ENCODE measurements at places on chromosomes 2 and 18.

- no peak for DNase-seq
Measured at GRCh38 chr2:148794558-148794957, 80.5 kb upstream of the KIF5C start.

- DNase-seq: no peak
Measured at GRCh38 chr2:25378731-25379490, 37.2 kb upstream of the DNMT3A start.

DNA sequence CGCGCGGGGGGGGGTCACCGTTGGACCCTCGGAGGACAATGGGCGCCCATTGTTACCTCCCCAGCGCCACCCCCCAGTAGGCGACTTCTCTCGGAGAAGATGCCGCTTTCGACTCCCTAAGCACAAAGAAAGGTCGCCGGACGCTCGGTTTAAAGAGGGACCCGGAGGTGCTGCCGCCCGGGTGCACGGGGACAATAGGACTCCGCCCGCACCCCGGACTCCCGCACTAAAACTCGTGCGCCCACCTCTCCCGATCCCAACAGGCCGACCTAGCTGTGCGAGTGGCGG, 318 bp upstream of the CDC42EP3 start:
- DNase-seq: no peak

- DNase-seq: no peak
Measured at GRCh38 chr18:5284808-5285207, 10.7 kb downstream of the ZBTB14 start.

GRCh38 chr2:236823963-236824362, 254.3 kb downstream of the ACKR3 start:
- no peak for DNase-seq

GRCh38 chr18:5984245-5984644, 88.9 kb upstream of the TMEM200C start:
- DNase-seq: no peak

DNA sequence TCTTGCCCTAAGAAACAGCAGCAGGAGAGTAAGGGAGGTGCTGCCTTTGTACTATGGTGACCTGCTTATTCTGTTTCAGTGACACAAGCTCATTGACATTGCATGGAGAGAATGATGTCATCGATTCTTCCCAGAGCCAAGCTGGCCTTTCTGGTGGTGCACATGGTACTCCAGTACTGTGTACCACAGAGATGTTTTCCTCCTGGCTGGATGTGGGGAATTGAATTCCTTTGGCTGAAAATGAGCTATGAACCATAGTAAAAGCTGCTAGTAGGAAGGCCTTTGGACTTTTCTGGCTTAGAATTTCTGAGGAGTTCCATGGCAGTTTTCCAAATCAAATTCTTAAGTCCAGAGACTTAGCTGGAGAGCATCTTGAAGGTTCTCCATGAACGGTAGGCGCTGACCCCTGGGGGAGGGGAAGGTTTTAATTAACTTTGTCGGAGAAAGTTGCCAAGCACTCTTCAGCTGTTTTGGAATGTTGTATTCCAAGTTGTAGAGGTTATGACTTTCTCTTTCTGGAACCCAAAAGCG, 17.1 kb upstream of the B3GNT2 start:
- DNase-seq: peak; percentile 22

DNA sequence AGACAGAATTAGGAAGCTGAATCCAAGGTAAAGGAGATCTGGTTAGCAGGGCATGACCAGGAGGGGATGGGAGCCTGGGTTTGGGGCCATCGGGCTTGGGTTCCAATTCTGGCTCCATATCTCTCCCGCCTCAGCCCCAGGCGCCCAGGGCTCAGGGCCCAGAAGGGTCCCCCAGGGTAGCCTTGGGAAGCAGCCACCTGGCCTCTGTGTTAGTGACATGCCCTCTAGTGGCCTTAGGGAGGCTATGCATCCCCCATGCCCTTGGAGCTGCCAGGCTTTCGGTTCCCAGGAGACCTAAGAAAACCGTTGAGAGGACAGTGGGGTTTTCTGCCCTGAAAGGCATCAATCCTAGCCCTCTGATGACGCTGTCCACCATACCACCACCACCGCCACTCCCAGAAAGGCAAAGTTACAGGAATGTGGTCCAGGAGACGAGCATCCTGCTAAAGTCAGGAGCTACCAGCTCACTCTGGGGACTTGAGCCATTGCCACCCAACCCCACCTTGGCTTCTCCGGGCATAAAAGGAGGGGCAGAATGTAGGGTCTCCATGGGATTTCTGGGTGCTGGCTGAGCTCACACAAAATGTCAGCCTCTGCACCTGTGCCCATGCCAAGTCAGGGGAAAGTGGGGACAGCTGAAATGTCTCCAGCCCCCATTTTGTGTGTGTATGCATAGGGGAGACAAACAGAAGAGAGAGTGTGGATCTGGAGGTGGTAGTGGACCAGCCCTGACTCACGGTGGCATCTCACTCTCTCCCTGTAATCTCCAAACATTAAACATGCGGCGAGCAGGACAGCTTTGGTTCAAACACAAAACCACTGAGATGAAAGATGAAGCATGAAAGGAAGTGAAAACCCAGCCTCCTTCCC, 56.5 kb downstream of the EMX1 start:
- DNase-seq: peak; percentile 23

DNA sequence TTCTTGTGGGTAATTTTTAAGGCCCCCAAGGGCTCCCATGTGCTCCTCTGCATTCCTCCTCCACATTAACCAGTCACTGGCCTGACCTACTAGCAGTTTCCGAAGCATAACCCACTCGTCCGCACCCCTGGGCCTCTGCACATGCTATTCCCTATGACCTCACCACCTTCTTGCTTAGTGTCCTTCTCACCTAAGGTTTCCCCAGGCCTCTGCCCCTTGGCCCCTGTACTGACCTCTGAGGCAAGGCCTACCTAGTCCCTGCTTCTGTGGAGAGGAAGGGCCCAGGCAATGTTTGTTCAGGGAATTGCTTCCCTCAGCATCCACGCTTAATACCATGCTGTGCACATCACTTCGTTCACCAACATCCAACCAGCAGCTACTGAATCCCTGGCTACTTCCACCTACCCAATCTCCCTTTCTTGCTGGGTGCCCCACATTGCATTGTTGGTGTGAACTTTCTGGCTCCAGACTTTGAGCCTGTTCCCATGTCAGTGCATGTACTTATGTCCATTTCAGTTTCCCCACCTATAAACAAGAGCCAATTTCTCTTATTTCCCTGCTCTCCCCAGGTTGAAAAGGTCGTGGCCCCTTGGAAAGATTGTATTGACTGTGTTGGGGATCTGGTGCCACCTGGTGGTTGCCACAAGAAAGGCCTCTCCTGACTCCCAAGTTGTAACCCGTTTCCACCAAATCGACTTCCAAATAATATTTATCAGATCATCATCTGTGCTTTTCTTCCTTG, 19.2 kb upstream of the TMEM177 start:
- DNase-seq: peak; percentile 25

DNA sequence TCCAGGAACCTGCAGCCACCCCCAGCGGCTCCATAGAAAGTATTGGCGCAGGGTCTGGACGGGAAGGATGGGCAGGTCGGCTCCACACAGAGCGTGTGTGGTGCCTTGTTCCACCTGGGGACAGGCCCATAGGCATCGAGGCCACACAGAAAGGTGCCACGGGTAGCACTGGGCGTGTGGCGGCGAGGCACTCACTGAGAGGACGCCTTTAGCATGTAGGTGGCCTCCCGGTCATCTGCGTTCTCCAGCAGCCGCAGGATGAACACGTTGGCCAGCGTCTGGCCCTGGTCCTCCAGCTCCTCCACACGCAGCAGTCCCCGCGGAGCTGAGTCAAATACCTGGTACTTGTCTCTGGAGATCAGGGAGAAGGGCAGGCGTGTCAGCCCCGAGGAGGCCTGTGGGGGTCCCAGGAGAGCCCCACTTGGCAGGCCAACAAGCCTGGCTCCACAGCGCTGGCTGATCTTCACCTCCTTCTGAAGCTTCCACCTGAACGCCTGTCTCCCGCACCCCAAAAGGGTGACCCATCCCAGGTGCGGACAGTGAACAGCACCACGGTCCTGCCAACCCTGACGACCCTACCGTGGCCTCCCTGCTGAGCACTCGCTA, 13.2 kb downstream of the SNORC start:
- no peak for DNase-seq

- DNase-seq: no peak
Measured at GRCh38 chr2:194745557-194746146, 911.4 kb upstream of the SLC39A10 start.

DNA sequence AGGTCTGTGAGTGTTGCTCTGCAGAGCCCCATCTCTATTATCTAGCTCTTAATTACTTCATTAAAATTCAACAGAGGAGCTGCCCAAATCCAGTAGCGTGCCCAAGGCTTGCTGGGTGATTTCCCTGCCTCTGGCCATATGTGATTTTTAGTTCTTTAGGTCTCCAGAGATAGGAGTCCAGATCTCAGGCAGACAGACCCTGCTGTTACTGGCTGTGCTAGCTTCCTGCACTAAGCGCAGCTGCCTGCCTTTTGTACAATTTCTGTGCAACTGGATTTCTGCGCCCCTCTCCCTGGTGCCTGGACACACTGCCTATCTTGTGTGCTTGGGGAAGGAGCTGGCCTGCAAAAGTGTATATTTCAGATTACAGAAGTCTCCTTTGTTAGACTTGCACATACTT, 136.5 kb downstream of the TDRD15 start:
- DNase-seq: no peak

- peak; percentile 65 for DNase-seq
Measured at GRCh38 chr2:207317378-207317984, 151.7 kb upstream of the KLF7 start.

GRCh38 chr2:20682167-20682920, 15.4 kb downstream of the GDF7 start:
- DNase-seq: peak; percentile 10

DNA sequence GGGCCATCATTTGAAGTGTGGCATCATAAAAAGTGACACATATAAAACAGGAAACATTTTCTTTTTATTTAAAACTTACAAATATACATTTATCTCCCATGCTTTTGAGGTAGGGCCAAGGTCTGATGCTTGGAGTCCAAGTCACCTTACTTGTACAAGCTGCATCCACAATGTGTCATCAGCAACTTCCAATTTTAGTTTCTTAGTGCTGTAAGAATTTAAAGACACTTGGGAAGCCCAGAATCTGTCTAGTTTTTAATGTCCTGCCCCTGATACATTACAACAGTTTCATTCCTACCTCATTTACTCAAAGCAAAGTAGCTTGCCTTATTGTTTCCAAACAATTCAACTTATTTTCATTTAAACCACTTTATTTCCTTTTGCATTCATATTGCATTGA, 297.7 kb downstream of the MTX2 start:
- no peak for DNase-seq

- no peak for DNase-seq
Measured at GRCh38 chr2:1307670-1308069, 105.6 kb upstream of the TPO start.

- no peak for DNase-seq
Measured at GRCh38 chr2:36941867-36942266, 24.5 kb downstream of the STRN start.

DNA sequence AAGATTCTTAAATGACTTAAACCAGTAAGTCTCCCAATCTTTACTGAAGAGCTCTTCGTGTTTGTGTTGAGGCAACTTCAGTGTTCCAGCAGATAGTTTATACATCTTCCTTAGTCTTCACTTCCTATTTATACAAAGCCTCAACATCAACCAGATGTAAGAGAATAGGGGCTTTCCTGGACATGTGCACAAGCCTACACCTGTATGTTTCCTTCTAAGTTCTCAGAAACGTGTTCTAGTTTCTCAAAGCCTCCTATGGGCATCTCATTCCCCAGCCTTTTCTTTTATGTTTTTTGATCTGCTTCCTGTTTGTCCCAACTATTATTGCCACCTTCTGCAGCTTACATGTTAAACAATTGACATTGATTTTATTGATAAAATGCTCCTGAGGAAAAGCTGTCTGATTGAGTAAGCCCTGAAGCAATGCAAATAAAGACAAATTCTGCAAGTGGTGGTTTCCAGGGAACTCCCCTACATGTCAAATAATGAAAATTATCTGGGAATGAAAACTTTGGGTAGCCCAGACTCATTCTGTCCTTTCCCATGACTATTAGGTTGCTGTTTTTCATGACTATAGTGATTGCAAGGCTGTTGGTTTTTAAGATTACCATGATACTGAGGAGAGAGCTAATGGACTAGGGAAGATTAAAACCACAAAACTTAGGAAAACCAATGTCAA, 663.3 kb upstream of the ACVR2A start:
- no peak for DNase-seq

DNA sequence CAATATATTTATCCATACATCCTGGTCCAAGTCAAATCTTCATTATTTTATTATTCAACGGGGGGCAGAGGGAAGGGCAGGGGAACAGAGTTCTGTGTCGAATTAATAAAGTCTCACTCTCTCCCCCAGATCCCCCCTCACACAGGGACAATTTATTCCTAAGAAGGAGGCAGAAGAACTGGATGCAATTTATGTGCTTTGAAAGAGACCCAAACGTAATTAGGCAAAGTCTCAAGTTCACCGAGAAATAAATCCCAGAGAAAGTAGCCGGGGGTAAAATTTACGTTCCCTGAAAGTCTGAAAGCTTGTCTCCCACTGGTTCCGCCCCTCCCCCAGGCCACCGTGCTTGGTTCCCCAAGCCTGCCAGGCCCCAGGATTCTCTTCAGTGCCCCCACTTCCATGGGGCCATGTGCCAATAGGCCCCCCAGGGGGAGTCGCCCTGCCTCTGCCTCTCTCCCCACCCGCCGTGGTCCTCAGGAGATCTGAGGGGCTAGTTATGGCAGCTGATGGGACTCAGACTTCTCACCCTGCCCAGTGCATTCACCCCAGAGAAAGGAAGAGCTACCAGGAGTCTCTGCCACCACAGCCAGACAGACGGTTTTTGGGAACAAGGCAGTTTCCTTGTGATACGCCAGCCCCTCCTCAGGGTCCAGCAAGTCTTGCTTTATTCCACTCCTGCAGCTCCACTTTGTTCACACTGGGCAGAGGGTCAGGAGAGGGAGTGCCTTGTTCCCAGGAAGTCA, 215.5 kb downstream of the CYP26B1 start:
- no peak for DNase-seq

DNA sequence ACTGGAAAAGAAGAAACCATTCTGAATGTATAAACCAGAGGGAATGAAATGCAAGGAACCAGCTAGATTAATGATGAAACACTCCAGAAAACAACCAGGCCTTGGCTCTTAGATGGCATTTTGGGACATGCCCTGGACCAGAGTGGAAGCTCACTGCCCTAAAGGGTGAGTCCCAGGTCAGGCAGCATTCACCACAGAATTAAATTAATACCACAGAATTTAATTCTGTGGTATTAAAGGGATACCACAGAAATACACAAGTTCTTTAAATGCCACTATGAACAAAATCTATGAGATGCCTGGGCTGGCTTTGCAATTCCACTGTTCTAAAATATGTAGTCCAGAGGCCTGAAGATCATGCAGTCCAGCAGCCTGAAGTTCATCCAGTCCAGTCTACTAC, 122.3 kb upstream of the KYNU start:
- DNase-seq: no peak
